Epithelial cell of alveolus of lung (primary cell): ENCODE measurements at places on chromosomes 2 and 18. TPM values are rescaled to one million over a fixed set of nuclear protein-coding genes. Genes with fewer than 3 reads are reported as not detected.

SERPINB10 gene
- total RNA-seq: not detected in 2 replicates

OTOS gene
- not detected in 2 replicates for total RNA-seq

VIL1 gene
- total RNA-seq: not detected in 2 replicates

COLEC11 gene
- total RNA-seq: 2.9 and 3.5 TPM in 2 replicates

ARPC2 gene
- 134 and 508 TPM in 2 replicates for total RNA-seq

ATP6V1B1 gene
- total RNA-seq: 0.40 and 4.1 TPM in 2 replicates

SCTR gene
- not detected in 2 replicates for total RNA-seq

FOXI3 gene
- not detected in 2 replicates for total RNA-seq

EPB41L3 gene
- 19.7 and 44.6 TPM in 2 replicates for total RNA-seq

APOB gene
- total RNA-seq: under 0.01 TPM in 1 of 2 replicates, not detected in the other

FZD7 gene
- total RNA-seq: 27.0 and 30.3 TPM in 2 replicates

NYAP2 gene
- under 0.01 TPM in 1 of 2 replicates, not detected in the other for total RNA-seq

DDX1 gene
- total RNA-seq: 52.9 and 65.6 TPM in 2 replicates

PRKAG3 gene
- total RNA-seq: 0.40 TPM in 1 of 2 replicates, not detected in the other

REG3A gene
- total RNA-seq: not detected in 2 replicates

C2orf72 gene
- total RNA-seq: 0.08 and 0.26 TPM in 2 replicates

KIAA2012 gene
- not detected in 2 replicates for total RNA-seq

ANTXR1 gene
- 35.7 and 98.2 TPM in 2 replicates for total RNA-seq

DNAJC5G gene
- not detected in 2 replicates for total RNA-seq

CRYGD gene
- total RNA-seq: not detected in 2 replicates

TMEM200C gene
- 2.5 and 7.7 TPM in 2 replicates for total RNA-seq

KCNJ3 gene
- not detected in 2 replicates for total RNA-seq

HOXD10 gene
- total RNA-seq: not detected in 2 replicates

TYMS gene
- 39.8 and 41.2 TPM in 2 replicates for total RNA-seq

C2orf66 gene
- 0.24 TPM in 1 of 2 replicates, not detected in the other for total RNA-seq
